ENCODE measurements at places on chromosomes 3 and 15.

- DNase-seq, result no peak
Measured at GRCh38 chr3:32143849-32144757, 37.7 kb downstream of the GPD1L start.

DNA sequence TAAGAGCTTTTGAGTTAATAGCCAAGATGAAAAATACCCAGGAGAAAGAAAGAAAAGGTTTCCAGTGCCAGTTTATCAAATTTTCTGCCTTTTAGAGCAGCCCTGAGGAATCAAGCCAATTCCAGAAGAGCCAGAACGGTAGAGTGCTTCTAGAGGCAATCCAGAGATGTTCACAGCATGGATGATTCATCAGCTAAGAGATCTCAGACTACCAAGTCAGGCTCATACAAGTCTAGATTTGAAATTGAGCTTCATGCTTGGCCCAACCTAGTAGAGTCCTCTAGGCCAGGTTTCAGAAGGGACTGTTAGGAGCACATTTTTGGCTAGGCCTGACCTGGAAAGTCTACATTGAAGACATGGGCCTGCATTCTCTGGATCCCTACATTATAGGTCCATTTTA, 15.5 kb downstream of the WDR48 start:
- no peak for DNase-seq

DNA sequence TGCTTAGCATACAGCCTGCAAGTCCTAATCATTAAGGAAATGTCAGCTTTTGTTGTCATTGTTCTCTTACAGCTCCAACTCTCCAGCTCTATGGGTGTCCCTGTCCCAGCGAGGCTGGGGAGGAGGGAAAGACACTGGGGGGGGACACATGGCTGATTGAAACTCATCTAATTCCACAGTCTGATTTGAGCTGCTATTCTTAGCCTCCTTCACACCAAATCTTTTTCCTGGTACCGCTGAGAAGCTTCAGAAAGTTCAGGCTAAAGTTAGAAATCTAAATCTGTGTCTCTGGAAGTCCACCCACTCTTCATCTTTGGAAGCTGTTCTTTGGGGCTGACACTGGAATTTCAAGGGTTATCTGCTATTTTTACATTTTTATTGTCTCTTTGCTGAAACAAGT, 61.3 kb upstream of the RASGRP1 start:
- no peak for DNase-seq

- no peak for DNase-seq
Measured at GRCh38 chr3:132635052-132635451, 24.6 kb downstream of the ACAD11 start.

- no peak for DNase-seq
Measured at GRCh38 chr3:32292085-32292796, 53.8 kb downstream of the CMTM8 start.

DNA sequence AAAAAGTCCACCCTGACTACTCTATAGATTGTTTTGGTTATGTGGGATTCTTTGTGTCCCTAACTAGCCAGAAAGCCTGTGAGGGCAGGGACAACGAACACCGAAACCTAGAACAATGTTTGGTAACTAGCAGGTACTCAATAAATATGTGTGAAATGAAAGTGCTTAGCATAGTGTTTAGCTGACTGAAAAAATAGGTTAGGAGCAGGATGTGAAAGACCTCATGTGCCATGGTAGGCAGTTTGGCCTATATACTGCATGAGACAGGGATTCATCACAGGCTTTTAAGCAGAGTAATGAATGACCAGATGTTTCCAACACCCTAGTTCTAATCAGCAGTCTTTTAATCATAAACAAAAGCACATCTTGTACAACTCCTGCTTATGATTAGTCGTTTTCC, 64.2 kb downstream of the MYO5A start:
- no peak for DNase-seq

GRCh38 chr3:176690083-176690869, 507.0 kb downstream of the TBL1XR1 start:
- no peak for DNase-seq

DNA sequence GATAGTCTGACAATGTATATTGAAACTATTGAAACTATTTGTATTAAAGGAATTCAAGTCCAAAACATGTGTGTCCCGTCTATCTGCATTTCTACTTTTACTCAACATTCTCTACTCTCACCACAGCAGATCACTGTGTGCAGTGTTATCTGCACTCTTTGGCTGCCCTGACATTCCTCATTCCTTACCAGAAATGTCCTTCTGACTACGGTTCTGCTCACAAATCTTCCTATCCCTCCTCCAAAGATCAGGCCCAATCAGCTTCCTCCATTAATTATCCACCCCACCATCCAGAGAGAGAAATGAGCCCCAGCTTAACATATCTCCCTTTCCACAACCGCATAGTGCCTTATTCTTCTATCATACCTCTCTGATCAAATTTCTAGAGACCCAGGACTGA, 94.7 kb downstream of the TBL1XR1 start:
- DNase-seq, result no peak

DNA sequence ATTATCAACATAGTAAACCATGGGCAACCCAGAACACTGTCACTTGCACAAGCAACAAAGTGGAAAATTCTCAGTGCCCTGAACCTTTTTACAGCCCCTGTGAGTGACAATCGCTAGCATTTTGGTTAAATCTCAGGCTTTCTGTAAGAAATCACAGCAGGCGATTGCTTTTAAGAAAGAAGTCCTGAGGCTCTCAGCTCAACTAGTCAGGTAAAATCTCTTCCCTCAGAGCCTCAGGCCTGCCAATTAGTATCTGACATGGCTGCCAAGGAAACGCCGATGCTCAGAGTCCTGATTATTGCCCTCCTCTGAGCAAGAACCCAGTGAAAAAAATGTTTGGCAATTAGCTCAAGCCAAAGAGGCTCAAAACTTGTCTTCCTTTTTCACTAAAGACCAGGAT, 530.8 kb downstream of the DIPK2A start:
- DNase-seq, result no peak

- DNase-seq, result no peak
Measured at GRCh38 chr3:46122091-46122490, 86.0 kb downstream of the CCR1 start.

DNA sequence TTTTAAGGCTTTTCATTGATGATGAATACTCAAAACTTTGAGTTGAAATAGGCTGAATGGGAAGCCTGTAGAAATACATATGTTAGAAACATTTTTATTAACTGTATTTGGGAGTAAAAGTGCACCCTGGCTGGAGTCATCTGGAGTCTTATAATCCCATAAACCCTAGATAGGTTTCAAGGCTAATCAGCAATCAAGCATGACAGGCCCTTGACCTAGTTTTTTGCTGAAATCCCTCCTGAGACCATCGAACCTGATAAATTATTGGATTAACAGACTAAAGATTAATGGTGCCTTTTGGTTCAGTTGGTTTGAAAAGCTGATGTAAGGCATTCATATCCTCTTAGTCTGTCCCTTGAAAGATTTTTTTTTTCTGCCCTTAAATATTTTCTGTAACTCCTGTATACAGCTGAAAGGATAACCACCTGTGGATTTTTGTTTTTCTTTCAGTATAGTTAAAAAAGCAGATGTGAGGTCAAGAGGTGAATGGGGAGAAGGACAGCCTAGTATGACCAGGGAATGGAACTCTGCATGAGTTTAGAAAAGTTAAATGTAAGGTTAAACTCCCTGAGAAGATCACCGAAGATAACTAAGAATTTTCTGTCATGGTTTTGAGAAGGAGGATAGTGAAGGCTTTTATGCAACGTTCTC, 69.4 kb upstream of the STXBP5L start:
- no peak for DNase-seq

DNA sequence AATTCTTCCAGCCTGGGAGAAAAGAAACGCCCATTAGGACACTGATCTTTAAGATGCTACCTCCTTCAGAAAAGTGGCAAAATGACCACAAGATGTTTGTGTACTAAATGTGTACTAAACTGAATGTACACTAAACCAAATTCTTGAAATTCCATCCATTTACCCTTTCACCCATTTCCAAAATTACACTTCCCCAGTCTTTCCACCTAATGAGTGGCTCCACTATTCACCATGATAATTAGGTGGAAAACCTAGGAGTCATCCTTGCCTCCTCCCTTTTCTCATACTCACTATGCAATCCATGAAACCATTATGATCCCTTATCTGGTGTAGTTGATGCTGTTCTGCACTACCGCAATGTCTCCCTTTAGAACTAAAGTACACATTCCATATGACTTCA, 452.1 kb upstream of the THBS1 start:
- DNase-seq, result no peak

DNA sequence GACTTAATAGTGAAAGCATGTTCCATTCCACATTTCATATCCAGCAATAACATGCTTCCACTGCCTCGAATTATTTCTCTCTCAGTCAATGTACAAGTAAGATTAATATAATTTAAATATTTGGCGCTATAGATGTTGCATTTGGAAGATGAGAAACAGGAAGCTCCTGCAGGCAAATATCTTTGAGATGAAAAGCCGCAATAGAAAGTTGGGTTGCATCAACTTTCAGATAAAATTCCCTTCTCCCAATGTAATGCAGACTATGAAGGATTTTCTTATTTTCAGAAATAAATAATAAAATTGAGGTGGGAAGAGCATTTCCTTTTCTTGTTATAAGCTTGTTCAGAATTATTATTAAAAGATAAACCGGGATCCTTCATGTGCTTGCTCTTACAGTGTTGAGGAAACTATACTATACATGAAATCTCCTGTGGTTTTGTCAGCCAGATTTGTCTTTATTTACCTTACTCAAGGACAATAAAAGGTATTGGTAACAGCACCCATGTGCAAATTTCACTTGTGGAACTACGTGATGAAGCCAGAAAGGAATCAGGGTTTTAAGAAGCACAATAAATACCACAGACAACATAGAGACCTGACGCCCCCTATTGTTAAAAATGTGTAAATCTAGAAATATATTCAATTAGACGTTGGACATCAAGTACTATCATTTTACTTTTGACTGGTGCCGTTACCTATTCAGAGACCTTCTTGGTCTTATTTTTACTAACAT, 307.0 kb downstream of the ARPP21 start:
- DNase-seq, result no peak

DNA sequence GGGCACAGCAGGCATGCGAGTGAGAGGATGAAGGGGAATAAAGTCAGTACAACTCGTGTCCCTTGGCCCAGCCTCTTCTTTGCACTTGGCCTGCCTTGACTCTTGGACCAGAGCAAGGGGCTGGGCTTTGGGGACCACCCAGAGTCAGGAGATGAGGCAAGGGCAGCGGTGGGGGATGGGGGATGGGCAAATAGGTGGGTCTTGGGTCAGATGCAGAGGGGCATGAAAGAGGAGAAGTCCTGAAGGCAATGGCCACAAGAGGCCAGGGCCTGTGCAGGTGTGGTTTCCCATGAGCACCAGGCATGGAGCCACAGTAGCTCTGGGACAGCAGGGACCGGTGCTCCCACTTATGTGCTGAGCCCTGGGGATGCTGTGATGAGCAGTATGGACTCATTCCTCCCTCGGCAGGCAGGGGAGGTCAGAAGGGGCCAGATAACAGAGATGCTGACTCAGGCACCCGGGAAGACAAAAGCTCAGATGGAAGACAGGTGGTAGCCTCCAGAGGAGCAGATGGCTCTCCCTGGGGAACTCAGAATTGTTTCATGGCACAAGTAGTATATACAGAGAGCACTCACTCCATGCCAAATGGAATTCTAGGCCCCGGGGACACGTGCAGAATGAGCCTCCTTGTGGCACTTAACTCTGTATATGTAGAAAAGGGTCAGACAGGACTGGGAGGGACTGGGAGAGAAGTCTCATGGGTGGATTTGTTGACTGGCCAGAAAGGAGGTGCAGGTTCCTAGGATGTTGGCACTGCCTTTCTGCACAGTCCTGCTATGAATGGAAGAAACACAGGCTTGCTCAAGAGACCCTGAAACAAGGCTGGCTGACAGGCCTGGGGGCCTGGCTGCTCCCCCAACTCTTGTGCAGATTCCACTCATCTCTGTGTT, 14.3 kb downstream of the ZBTB47 start:
- peak; percentile 48 for DNase-seq

GRCh38 chr3:85835857-85836440, 877.2 kb downstream of the CADM2 start:
- no peak for DNase-seq

DNA sequence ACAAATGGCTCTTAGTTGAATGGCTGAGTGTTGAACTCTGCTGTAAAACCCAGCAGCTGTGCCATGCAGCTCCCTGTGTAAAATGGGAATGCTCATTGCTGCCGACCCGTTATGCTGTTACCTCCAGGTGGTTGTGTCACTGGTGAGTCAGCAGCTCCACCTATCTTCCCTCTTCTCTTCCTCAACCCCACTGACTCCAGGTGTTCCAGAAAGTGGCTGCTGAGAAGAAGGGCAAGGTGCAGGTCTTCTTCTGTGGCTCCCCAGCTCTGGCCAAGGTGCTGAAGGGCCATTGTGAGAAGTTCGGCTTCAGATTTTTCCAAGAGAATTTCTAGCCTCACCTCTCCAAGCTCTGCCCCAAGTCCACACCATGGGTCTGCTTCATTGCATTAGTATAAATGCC, 41.9 kb downstream of the NOX5 start:
- no peak for DNase-seq

DNA sequence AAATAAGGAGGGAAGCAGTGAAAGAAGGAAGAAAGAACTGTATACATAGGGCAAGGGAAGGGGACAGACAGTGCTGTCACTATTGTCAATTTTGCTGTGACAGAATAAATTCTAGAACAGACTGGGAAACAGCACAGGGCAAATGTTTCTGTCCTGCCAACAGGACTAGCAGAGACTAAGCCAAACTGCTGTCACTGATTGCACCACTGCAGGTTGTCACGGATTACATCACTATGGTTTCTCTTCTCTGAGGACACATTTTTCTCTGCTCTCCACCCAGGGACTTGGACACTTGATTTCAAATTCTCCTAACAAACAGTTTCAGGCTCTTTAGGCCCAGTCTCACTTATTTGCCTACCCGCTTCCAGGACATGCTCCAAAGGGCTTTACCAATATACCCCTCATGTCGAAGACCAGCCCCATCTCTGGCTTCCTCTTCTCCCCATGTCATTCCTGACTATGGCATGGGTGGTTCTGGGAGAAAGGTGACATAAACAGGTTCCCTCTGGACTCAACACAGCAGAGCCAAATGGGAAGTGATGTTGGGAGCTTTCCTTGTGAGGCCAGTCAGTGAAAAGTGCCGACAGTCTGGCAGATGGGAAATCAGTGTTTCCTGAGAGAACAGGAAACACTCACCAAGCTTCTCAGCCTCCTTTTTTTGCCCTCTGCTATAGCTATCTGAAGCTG, 70.2 kb upstream of the ST3GAL6 start:
- no peak for DNase-seq

GRCh38 chr3:194450341-194450740, 36.5 kb downstream of the ATP13A3 start:
- no peak for DNase-seq

Data from activated effector memory CD4-positive, alpha-beta T cell treated with anti-CD3 and anti-CD28 coated beads, Interleukin-2, amount 50 U/mL, for 16 hours (primary cell).